ENCODE measurements at places on chromosomes 12 and 14.

GRCh38 chr12:2687726-2688125 lies 107.0 kb upstream of the FKBP4 start:
- peak; percentile 26 for DNase-seq

GRCh38 chr14:100629696-100630095 lies 42.5 kb upstream of the BEGAIN start:
- DNase-seq = no peak

GRCh38 chr12:64184216-64184615 lies 37.9 kb downstream of the KICS2 start:
- DNase-seq = no peak

DNA sequence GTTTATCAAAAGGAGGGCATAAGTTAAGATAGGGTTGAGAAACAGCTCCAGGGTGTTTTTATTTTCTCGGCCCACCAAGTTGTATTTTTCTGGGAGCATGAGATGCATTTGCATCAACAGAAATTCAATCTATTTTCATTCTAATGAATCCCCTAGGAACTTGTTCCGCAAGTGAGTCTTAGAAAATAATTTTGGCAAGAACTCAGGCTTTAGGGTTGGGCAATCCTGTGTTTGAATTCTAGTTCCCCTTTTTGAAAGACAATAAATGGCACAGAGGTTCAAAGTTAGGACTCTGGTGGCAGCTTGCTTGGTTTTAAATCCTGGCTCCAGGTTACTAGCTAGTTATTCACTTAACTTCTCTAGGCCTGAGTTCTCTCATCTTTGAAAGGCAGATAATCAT lies 23.7 kb downstream of the SLC5A8 start:
- DNase-seq = no peak

DNA sequence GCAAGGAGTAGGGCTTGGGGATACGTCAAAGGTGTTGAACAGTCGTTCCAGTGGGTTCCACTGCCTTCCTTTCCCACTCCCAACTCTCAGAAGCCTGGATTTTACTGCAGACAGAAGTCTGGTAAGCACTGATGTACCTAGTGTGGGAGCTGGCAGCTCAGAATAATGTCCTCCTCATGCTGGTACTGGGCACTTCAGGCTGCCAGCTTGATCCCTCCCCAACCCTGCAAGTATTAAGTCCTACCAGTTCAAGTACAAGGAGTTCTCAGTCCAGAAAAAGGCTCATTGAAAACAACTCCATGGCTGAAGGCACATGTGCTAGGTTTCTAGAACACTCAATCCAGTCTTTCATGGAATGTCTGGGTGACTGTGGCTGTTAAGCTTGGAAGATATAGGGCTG lies 304.3 kb downstream of the NUAK1 start:
- DNase-seq = no peak

GRCh38 chr12:11787437-11787836 lies 138.0 kb downstream of the ETV6 start:
- no peak for DNase-seq

- DNase-seq = no peak
These were observed 1.2 kb downstream of the SART3 start for GRCh38 chr12:108559748-108560147.

- no peak for DNase-seq
These were observed 124.6 kb upstream of the PMCH start for GRCh38 chr12:102322254-102322653.

DNA sequence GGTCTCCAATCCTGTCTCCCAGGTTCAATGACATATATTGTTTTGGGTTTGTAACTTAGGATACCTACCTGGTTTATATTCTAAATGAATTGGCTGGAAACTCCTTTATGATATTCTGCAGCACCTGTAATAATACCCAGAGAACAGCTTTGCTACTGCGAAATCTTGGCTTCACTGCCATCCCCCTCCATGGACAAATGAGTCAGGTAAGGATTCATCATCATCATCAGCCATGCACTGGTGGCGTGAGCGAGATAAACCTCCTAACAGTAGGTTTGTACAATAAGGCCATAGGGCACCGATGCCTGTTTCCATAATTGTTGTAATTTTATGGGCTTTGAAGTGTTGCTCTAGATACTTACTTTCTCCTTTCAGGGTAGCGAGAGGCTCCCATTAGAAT lies 10.7 kb downstream of the DDX47 start:
- DNase-seq = no peak

DNA sequence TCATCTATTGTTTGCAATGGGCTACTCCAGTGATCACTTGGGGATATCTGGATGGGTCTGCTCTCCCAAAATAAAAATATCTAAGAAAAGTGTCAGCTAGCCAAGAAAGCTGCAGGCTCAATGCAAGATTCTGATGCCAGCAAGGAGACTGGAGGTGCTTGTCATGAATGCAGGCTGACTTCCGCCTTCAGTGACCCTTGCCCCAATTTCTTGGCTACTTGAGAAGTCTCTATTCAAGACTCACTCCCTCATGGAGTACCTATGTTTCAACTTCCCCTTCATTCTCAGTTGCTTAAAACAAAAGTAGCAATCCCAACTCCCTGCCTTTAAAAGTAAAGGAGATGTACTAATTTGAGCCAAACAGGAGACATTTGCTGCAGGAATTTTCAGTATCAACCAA lies 123.9 kb downstream of the GPR65 start:
- no peak for DNase-seq

GRCh38 chr12:82109243-82109642 lies 248.9 kb downstream of the CCDC59 start:
- DNase-seq = no peak

- DNase-seq = no peak
These were observed 41.7 kb downstream of the CCDC88C start for GRCh38 chr14:91375720-91376452.

DNA sequence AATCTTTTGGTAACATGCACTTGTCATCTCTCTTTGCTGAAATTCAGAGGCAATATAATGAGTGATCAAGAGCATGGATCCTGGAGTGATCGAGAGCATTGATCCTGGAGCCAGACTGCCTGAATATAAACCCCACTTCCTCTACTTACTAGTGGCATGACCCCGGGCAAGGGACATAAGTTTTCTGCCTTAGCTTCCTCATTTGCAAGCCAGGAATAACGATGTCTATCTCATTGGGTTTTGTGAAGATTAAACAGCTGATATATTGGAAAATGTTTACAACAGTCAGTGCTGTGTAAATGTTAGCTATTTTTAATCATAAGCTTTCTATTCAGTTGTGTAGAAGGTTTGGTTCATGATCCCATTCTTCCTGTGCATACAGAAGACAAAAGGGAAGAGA lies 2.4 kb upstream of the CSRNP2 start:
- no peak for DNase-seq

DNA sequence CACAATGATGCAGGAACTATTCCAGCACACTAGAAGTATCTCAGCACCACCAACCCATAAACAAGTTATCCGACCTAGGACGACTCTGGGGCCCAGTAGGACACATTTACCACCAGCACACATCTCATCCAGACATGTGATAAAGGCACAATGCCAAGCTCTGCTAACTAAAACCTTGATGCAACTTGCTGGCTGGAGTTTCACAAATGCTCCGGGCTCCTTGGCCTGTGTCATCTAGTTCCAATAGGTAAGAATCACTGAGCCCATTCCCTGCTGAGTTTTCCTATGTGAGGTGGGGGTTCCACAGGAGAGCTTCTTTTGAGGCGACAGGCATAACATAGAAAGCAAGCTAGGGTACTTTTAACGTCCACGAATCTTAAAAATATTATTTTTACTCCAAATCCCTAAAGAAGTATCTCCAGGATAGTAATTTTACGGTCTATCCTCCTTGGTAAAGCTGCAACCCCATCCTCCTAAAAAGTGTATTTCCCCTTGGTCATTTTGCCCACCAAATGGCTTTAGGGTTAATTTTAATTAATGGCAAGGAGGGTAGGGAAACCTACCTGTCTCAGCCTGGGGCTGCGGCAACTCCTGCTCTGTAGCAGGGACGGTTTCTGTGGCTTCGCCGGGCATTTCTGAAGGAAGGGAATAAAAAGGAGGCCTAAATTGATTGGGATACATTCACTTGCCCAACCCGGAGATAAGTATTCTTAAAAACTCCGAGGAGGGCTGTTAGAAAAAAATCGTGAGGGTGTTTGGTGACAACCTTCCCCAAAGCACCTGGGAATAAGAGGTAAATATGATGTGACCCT lies 1.0 kb downstream of the NACA start:
- DNase-seq = no peak

GRCh38 chr14:72851635-72852034 lies 42.3 kb downstream of the DPF3 start:
- no peak for DNase-seq

- DNase-seq = no peak
These were observed 883.7 kb upstream of the TMEM132C start for GRCh38 chr12:127383281-127383680.

DNA sequence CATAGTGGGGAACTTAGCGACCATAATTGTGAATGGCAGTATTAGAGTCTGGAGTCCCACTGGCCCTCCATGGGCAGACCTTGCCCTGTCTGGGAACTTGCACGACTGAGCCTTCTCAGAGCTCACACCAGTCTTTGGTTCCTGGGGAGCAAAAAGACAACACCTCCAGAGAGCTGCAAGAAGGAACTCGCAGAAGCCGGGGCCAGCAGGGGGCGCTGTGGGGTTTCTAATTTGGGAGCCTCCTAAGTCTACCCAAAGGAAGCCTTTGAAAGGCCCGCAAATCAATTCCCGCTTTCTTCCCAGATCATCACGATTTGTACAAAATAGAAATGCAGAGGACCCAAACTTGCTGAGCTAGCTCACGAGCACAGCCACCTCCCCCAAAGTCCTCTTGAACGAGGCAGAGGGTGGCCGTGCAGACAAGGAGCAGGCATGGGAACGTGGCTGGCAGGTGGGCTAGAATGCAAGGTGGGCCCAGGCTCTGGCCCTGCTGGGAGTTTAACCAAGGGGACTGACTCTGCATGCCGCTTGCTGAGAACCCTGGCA lies 46.3 kb upstream of the FBXO21 start:
- DNase-seq = peak; percentile 79

GRCh38 chr14:105075379-105076295 lies 10.4 kb upstream of the GPR132 start:
- no peak for DNase-seq

DNA sequence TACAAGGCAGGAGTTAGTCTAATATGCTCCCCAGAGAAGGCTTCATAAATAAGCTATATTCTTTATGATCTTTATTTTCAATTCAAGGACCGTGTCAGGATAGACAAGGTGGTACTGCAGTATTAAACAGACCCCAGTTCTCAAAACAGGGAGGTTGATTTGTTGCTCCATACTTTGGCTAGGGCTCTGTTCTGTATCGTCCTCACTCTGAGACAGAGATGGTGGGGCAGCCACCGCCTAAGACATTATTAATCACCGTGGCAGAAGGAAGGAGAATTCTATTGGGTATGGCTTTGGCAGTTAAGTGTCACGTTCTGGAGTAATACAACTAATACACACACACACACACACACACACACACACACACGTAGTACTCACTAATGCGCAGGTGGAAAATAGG lies 117.0 kb upstream of the SLCO1C1 start:
- no peak for DNase-seq

GRCh38 chr12:131369094-131369845 lies 341.6 kb upstream of the SFSWAP start:
- DNase-seq = no peak

DNA sequence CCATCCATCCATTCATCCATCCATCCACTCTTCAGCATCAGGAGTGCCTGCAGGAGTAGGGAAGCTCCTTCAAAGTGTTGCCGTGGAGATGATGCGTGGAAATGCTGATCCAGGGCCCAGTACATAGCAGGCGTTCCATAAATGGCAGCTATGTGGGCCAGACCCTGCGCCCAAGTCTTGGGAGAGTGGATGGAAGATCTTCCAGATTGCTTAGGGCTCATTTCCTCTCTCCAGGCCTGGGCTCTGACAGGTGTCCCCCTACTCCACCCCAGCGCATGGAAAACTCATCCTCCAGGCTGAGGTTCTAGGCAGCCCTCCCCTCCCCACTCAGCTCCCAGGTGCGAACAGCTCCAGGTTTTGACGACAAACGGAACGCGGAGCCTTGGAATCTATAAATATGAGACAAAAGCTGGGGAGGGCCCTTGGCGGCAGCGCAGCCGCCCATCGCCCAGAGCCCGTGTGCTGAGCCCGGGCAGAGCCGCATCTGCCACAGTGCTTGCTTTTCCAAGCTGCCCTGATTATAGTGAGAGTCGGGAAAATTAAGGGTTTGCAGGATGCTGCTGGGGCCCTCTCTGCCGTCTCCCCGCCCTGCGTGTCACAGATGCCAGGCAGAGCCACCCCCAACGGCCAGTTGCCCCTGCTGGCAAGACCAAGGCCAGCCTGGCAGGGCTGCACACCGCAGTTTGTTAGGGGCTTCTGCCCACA lies 1.6 kb downstream of the BEGAIN start:
- DNase-seq = no peak

DNA sequence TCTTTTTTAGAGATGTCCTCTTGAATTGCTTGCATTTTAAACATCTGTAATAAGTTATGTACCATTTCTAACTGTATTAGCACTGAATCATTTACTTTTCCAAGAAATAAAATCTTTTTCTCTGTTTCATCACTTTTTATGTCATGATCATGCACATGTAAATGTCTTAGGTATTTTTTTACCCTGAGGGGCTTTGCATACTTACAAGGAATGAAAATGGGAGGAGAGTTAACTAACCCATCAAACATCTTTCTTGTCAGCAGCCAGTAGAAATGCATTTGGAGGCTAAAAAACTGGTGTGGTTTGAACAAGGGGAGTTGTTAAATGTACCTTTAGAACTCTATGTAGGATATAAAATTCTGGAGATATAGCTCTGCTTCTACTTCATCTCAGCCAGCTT lies 1080.3 kb downstream of the GALC start:
- no peak for DNase-seq

GRCh38 chr12:39378341-39378740 lies 64.6 kb downstream of the KIF21A start:
- no peak for DNase-seq

Data from Caco-2 (cell line).